ENCODE measurements at places on chromosomes 11 and 22.

DNA sequence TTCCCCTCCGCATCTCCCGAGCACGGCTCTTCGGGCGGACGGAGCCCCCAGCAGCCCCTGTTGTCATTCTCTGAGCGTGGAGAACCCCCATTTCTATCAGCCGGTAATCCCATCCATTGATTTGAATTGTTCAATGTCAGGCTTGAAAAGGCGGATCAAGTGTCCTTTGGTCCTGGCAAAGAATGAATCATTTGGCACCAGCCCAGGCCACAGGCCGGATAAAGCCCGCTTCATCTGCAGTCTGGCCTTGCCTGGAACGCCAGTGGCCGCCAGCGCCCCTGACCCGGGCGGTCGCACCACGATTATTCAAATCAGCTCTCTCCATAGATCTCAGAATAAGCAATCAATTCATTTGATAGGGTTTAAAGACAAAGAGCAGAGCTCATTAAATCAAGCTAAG lies 188.9 kb downstream of the BRD1 start:
- no peak for ATAC-seq

DNA sequence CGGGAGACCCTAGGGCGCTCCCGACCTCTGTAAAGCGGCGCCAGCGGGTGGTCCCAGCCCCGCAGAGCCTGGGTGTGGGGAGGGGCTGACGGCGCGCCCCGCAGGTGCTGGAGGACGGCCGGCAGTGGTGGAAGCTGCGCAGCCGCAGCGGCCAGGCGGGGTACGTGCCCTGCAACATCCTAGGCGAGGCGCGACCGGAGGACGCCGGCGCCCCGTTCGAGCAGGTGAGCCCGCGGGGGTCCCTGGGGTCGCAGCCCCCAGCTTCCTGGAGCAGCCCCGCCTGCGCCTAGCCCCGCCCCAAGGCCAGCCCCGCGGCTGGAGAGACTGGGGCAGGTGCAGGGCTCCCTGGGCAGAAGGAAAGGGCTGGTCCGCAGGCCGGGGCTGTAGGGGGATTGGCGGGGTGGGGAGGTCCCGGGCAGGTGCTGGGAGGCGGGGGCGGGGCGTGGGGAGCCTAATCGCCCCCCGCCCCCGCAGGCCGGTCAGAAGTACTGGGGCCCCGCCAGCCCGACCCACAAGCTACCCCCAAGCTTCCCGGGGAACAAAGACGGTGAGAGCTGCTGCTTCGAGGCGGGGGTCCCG lies 19.7 kb downstream of the EPS8L2 start:
- ATAC-seq, result peak; percentile 9

GRCh38 chr11:78808923-78809322 lies 234.3 kb upstream of the NARS2 start:
- no peak for ATAC-seq

DNA sequence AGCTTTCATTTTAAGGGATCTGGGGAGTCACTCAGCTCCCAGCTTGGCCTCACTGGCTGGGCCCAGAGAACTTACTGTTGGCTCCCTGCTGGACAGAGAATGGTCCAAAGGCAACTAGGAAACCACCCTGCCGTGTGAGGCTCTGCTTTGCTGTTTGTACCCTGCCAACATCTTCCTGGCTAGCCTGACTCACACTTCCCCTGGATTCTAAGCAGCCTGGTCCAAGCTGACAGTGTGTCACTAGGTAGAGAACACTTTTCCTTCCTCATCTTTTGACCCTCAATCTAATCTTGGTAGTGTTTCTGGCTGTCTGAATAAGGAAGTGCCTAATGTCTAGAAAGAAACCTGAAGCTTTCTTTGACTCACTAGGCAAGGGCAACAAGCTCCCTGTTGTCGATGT lies 76.7 kb downstream of the FAR1 start:
- ATAC-seq, result no peak

DNA sequence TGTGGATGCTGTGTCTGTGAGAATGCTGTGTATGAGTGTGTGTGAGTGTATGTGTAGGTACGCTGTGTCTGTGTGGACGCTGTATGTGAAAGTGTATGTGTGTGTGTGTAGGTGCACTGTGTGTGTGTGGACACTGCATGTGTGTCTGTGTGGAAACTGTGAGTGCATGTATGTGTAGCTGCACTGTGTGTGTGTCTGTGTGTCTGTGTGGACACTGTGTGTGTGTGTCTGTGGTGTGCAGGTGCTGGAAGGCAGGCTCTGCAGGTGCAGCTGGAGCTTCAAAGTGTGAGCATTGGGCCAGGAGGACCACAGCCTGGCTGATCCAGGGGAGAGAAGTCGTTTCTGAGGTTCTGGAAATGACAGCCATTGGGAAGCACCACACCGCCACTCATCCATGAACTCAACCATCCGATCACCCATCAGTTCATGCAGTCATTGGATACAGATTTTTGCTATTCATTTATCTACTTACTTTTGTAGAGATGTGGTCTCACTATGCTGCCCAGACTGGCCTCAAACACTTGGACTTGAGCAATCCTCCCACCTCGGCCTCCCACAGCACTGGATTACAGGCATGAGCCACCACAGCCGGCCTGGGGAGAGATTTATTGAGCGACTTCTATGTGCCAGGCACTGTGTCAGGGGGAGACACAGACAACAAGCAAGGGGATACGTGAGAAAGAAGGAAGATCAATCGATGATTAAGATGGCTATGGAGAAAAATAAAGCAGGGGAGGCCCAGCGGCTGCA lies 9.6 kb downstream of the TRPM5 start:
- ATAC-seq, result no peak

DNA sequence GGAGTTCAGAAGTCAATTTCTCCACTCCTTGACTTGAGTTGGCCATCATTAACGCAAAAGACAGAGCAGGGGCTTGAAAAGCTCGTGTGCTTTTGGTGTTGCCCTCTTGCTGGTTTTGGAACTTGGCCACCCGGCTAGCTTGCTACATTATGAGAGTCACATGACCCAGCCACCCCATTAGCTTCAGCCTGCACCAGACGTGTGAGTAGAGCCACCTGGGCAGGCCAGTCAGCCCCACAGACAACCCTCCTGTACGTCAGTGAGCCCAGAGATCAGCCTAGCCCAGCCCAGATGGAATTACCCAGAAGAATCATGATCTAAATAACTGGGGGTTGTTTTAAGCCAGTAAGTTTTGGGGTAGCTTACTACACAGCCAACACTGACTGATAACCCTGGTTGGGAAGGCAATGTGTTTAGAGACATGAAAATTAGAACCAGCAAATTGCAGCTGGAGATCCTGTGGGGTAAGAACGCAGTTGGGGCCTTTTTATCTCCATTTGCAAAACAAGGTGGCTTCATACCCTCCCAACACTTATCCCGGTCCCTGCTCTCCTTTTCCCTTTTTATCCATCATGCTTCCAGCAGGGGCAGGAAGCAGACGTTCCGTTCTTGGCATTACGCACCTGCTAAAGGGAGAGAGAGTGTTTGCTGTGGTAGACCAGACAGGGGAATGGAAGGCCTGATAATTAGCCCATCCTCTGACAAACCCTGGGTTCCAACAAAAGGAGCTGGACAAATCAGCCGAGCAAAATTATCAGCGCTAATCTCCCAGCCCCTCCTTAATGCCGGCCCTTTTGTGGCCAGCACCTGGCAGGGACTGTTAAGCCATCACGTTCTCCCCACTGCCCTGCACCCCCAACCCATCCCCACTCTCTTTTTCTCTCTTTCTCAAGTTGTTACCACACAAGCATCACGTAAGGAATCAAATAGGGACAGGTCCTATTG lies 548.7 kb upstream of the CADM1 start:
- ATAC-seq, result no peak

DNA sequence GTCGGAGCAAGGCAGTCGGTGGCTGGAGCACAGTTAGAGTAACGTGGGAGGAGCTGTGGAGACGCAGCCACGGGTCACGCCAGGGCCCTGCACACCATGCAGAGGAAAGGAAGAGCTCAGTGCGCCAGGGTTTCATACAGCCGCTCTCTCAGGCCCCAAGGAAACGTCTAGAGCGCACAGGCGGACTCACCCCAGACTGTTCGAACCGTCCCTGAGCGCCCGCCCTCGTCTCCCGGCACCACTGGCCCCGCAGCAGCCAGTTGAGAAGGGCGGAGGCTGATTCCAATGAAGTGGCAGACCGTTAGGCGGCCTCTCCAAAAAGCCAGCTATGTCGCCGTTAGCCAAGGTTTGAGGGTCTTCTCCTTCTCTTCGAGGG lies 483 bp upstream of the HYLS1 start:
- ATAC-seq, result no peak

DNA sequence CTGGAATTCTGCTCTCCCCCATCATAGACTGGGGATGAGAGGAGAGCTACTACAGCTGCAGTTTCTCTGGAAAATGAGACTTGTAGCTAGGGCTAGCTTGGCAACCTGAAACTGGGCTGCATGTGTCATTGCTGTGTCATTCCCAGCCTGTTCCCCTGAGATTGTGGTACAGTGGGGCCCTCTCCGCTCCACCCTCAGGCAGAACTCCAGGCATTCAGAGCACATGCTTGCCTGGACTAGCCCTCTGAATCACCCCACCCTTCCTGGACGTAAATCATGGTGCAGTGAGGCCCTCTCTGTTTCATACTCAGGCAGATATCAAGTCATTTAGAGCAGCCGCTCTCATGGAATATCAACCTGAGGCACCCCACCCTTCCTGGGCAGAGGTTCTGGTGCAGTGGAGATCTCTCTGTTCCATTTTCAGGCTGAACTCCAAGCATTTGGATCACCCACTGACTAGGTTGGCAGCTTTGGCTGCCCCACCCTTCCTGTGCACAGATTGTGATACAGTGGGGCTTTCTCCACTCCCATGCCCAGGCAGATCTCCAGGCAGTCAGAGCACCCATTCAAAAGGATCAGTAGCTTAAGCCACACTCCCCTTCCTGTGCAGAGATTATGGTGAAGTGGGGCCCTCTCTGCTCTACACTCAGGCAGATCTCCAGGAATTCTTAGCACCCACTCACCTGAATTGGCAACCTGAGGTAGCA lies 274.4 kb downstream of the C11orf87 start:
- no peak for ATAC-seq

DNA sequence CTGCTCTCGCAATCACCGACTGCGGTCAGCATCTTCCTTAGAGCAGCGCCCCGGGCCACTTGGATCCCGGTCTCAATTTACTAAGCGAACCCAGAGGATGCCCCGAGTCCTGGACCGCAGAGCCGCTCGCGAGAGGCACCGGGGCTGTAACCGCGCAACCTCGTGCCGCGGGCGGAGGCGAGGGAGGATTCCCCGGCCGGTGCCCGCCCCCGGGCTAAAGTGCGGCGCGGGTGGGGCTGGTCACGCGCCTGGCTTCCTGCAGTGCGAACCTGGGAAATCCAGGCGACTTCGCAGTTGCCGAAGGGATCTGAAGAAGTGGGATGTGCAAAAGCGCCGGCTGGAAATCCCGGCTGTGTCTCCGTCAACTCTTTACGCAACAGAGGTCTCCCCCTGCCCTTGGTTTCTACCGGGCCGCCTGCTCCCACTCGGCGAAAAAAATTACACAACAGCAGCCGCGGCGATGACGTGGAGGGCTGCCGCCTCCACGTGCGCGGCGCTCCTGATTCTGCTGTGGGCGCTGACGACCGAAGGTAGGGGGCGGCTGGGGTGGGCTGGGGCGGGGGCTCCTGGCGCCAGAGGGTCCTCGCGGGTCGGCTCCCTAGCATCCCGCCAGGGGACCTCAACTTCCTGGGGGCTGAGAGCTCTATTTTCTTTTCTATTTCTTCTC lies at the start of gene NCR3LG1:
Gene NCR3LG1 (plus strand): TSS at position 291 of the 667 bp plus-strand sequence. CDS start 170 bp downstream, at position 461.
- ATAC-seq, result peak; percentile 77

DNA sequence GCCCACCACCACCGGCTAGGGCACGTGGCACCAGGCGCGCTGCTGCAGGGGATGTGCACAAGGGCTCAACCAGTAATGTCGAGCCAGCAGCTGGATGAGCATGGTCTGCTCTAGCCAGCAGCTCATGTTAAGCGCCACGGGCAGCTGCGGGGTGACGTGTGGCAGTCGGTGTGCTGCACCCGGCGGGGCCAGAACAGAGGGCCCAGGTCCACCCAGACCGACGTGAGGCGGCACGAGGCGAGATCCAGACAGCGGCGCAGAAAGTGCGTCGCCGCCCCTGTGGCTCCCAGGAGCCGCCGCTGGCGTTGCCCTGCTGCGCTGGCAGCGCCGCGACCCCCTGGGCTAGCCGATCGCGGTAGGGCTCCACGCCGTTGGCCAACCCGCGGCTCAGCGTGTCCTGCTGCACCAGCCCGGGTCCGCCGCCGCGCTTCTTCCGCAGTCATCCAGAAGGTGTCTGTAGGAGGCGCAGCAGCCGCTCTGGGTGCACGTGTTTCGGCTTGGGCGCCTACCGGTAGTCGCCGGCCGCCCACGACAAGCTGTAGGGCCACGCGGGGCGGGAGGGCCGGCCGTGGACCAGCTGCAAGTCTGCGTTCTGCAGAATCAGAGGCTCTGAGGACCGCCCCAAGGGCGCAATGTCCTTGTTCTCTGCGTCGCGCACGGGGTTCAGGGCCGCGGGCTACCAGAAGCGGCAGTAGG lies 4.6 kb upstream of the GALR3 start:
- ATAC-seq, result peak; percentile 33

DNA sequence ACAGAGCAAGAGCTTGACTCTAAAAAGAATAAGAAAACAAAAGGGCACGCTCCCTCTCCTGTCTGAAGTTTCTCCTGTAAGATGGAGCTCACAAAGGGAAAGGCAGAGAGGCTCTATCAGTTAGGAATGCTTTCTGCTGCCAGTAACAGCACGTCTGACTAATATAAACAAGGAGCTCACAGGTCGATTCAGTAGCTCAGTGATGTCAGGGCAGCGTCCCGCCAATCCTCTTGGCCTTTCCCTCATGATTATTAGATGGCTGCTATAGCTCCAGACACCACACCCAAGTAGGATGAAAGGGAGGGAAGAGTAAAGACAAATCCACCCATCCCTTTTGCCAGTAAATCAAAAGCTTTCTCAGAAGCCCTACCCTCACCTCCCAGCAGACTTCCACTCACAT lies 51.3 kb upstream of the HMGXB4 start:
- peak; percentile 44 for ATAC-seq

DNA sequence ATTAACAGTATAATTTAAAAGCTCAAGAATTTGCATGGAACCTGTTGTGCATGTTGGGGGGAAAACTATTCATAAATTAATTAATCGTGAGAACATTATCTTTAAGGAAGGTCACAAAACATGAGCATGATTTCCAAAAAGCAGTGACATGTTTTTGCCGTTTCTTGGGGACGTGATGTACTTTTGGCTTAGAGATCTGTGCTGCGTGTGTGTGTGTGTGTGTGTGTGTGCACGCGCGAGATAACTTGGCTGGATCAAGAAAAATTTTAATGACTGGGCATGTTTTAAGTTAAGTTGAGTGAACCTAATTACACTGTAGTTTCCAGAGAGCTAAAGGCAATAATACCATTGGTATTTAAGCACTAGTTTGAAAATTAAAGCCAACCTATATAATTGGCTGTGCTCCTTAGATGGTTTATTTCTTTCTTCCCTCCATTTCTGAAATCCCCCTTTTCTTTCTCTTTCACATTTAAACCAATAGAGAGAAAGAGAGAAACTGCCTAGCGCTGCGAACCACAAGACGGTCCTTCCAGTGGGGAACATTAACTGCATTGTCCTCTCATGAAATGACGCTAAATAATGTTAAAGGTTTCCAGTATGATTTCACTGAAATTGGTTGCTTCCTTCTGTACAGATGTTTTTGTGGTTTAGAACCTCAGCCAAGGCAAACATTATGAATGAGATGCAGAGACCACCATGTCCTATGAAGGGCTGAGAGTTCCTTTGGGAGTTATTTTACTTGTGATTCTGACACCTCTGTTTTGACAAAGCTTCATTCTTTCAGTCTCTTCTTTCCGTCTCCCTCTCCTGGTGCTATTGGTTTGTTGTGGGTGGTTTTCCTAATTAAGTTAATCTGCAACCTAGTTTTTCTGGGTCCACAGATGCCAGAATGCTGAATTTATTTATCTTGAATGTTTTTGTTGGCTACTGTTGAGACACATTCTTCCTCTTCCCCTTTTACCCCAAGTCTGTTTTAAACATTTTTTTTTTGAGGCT lies 51.7 kb downstream of the ZBTB16 start:
- no peak for ATAC-seq

Data from motor neuron (in vitro differentiated cells).